ENCODE measurements at places on chromosomes 13 and 19.

GRCh38 chr19:16014923-16015804 lies 61.1 kb upstream of the TPM4 start:
- DNase-seq: no peak

DNA sequence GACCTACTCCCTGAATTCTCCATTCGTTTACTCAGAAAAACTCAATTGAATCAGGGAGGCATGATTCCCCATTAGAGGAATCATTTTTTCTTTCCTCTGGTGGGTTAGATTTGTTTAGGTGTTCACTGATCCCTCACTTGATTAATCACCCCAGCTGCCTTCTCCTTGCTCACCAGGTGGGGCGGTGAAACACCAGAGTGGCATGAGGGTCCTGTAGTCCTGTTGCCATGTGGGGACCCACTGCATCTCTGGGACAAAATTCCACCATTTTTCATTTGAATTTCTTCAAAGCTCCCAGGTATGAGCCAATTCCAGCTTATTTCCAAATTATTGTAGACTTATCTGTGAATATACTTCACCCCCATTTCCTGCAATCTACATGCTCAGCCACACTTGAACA lies 462.7 kb upstream of the ZNF507 start:
- no peak for DNase-seq

DNA sequence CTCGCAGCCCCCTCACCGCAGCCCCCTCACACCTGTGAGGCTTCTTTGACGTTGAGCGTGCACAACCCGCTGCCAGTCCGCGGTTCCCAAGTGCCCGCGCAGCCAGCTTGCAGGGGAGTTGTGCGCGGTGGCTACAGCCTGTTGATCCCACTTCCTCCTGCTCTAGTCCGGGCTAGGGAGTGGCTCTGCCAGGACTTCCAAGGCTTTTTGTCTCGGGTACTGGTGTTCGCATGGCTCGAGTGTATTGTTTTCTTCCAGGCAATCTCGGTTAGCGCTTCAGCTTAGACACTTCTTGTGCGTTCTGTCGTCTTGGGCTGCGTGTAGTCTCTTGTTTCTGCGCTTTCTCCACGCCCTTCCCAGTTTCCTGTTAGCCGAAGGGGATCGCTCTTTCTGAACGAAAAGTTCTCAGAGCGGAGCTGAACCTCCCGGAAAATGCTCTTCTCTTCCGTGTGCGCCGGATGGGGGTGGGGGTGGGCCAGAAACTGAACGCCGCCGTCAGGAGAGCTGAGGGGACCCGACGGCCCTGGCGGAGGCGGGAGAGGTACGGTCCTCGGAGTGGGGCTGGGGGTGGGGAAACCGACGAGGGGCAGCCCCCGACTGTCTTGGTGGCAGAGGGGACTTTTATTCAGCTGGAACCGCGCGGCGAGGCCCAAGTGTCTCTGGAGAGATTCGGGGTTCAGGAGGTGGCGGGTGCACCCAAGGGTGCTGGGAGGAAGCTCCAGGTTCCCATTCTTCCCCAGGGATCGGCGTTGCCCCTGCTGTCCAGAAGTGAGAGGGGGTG lies 697 bp upstream of the DGKH start:
- no peak for DNase-seq

DNA sequence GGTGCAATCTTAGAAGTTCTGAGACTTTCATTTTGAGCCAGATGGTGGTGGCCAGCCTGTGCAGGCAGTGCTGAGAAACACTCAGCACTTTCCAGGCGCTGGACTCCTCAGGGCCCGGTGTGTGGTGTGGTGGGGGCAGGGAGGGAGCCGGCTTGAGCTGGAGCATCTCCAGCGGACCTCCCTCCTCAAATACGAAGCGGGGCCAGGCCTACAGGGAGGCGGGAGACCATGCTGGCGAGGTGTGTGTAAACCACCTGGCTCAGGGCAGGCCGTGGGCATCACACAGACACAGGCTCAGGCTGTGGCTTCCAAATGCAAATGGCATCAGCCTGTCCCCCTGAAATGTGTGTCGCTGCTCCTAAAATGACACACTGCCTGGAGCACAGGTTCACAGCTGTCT lies 33.3 kb upstream of the RANBP3 start:
- no peak for DNase-seq

- no peak for DNase-seq
Observed at GRCh38 chr13:77516342-77516789, 19.1 kb upstream of the SCEL start.

DNA sequence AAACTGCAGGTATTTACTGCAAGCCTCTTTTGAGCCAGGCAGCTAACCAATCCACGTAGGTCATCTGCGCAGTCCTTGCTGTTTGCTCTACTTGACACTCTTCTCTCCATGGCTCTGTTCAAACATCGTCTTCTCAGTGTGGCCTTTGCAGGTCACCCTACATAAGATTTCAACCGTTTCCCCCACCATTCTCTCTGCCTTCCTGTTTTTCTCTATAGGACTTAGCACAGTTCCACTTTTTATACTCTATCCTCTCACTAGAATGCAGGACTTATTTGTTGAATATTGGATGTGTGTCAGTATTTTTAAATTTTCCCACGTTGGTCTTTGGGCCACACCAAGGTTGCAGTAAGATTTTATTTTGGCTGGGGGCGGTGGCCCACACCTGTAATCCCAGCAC lies 1.7 kb upstream of the FBXW9 start:
- DNase-seq: no peak

- peak; percentile 29 for DNase-seq
Observed at GRCh38 chr19:56119582-56119978, 1.5 kb downstream of the ZNF787 start.

- no peak for DNase-seq
Observed at GRCh38 chr19:22882797-22883196, 50.7 kb downstream of the ZNF723 start.

DNA sequence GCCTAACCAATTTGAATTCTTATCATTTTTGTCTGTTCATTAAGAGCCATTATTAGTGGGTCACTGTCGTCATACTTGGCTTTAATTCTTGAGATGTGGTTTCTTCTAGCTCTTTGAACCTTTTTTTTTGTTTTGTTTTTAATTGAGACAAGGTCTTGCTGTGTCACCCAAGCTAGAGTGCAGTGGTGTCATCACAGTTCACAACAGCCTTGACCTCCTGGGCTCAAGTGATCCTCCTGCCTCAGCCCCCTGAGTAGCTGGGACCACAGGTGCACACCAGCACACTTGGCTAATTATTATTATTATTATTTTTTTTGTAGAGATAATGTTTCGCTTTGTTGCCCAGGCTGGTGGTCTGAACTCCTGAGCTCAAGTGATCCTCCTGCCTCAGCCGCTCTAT lies 25.8 kb upstream of the LDLR start:
- no peak for DNase-seq

DNA sequence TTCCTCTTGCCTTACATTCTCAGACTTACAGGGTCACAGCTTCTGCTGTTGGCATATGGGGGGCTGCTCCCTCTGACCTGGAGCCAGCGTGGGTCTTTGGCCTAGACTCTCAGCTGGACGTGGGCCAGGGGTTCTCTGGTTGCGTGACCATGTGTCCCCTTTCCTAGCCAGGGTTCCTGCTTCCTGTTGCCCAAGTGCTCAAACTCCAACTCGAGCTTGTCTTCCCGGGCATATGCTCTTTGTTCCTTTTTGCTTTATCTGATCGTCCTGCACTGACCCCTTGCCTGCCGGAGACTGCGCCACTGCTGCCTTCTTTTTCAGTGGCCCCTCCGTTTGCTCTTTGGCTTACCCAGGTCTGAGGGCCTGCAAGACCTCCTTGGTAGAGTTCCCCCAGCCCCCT lies 25.3 kb upstream of the GPR183 start:
- DNase-seq: no peak

- no peak for DNase-seq
Observed at GRCh38 chr13:50527612-50528509, 315.6 kb downstream of the DLEU7 start.

GRCh38 chr13:25881136-25881926 lies 170.5 kb downstream of the SHISA2 start:
- DNase-seq: no peak

DNA sequence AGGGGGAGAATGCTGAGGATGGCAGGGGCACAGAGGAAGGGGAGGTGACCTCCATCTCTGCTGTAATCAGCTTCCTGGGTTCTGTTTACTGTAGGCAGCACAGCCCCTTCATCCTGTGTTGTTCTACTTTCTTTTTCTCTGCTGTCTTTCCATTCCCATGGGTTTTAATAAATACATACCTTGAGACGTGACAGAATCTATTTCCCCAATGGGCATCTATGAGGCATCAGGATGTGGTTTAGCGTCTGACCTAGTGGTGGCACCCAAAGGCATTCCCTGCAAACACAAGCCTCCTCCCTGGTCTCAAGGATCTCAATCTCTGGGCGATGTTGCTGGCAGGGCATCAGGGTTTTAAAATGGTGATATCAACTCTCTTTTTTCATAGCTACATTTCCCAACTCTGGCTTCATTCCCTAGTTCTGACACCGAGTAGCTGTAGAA lies 60.8 kb downstream of the ALOX5AP start:
- no peak for DNase-seq

- DNase-seq: no peak
Observed at GRCh38 chr13:101523154-101524131, 71.0 kb downstream of the ITGBL1 start.

- no peak for DNase-seq
Observed at GRCh38 chr13:86409466-86410241, 610.4 kb upstream of the SLITRK6 start.

DNA sequence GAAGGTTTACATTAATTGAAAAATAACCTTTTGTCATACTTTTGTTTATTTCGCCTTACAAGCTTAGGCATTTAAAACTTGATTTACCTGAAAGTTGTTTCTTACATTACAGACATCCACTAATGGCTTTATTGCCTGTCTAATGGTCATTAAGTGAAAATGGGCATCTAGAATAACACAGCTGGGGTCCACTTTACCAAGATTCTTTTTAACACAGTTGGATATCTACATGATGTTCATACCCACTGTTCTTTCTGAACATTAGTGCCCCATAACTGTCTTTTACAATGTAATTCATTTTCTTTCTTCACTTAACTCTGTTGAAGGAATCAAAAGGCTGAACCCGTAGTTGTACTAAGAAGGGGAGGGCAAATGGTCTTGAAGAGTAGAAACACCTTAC lies 19.8 kb upstream of the KLHL1 start:
- no peak for DNase-seq

GRCh38 chr19:2867025-2867991 lies at the start of gene ZNF556:
Gene ZNF556 (plus strand): TSS chr19:2867335. CDS start chr19:2867422, 87 bp downstream.
- DNase-seq: no peak

DNA sequence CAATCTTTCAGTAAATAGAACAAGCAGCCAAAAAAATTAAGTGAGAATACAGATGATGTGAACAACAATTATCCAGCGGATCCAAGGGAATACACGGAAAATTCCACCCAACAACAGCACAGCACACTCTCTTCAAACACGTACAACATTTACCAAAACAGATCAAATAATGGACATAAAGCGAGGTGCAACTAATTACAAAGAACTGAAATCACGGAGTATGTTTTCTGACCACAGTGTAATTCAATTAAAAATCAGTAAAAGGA lies 26.2 kb downstream of the MIER2 start:
- no peak for DNase-seq

DNA sequence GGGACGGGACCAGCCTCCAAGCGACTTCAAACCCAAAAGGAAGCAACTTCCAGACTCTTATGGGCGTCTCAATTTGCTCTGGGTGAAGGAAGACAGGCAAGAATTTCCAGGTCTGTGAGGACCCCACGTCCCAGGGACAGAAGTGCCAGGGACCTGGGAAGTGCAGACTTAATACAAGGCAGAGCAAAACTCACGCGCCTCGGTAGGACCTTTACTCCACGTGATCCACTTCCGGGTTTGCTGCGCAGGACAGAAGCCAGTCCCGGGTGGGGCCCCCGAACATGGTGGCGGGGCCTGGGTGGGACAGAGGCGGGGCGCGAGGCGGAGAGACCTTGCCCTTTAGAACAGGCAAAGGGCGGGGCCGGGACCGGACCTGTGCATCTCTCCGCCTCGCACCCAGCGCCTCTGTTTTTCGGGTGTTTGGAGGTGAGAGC lies 9.3 kb downstream of the ZNF611 start:
- no peak for DNase-seq

- peak; percentile 36 for DNase-seq
Observed at GRCh38 chr13:45773236-45773635, 71.1 kb downstream of the CBY2 start.

GRCh38 chr13:79723519-79724024 lies 242.6 kb downstream of the NDFIP2 start:
- DNase-seq: no peak

DNA sequence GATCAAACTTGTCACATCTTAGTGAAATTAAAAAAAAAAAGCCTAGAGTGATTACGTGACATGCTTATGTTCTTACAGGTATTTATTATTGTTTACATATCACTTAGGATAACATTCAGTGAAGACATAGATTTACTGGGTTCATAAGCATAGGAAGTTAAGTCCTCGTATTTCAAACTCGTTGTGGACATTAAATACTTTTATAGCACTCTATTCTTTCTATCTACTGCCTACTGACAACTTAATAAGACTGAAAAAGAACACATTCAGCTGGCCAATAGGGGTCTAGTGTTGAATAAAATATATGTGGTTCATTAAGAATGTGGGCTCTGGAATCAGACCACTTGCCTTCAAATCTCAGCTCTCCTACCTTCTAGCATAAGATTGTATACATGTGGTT lies 1927.4 kb downstream of the PCDH9 start:
- DNase-seq: no peak

GRCh38 chr19:45253396-45254027 lies 2.4 kb downstream of the MARK4 start:
- DNase-seq: no peak

- no peak for DNase-seq
Observed at GRCh38 chr19:3041327-3041726, 12.2 kb upstream of the TLE2 start.

DNA sequence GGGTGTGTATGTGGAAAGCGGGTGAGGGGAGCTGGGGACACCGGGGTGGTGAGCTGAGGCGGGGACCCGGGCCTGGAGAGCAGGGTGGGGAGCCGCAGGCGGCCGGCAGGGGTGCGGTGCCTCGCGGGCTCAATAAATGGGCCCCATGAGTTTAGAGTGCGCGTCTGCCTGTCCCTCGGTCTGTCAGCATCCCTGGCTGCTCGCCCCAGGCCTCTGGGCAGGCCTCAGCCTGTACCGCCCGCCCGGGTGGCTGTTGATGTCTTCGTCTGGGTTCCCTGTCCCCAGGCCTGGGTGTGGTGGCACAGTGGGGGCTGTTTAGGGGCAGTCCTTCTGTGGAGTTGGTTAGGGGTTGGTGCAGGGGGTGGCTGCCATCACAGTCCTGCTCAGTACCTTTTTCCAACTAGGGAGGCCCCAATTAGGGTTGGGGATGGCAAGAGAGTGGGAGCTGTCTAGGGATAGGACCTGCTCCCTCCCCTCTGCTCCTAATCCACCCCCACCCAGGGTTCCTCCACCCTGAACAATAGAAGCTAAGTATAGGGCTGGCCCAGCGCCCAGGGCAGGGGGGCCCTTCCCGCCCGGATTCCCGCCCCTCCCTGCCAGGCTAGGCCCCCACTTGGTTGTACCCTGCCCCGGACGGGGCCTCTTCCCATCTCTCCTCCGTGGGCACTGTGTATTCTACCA lies 12.2 kb downstream of the CIC start:
- DNase-seq: no peak

GRCh38 chr19:4015705-4016402 lies 8.3 kb downstream of the PIAS4 start:
- no peak for DNase-seq

All from AG04449 (cell line).